ENCODE measurements at places on chromosomes 7 and 10.

GRCh38 chr7:103918631-103919271 lies 70.7 kb downstream of the RELN start:
- H3K4me1 ChIP-seq, result no peaks in the 10 kb centered on the region
- H3K27ac ChIP-seq, result no peak overlapping the region
- no peaks in the 10 kb centered on the region for H3K27me3 ChIP-seq
- DNase-seq, result no peak
- no peak overlapping the region for H3K4me3 ChIP-seq
- no peaks in the 10 kb centered on the region for H3K36me3 ChIP-seq

DNA sequence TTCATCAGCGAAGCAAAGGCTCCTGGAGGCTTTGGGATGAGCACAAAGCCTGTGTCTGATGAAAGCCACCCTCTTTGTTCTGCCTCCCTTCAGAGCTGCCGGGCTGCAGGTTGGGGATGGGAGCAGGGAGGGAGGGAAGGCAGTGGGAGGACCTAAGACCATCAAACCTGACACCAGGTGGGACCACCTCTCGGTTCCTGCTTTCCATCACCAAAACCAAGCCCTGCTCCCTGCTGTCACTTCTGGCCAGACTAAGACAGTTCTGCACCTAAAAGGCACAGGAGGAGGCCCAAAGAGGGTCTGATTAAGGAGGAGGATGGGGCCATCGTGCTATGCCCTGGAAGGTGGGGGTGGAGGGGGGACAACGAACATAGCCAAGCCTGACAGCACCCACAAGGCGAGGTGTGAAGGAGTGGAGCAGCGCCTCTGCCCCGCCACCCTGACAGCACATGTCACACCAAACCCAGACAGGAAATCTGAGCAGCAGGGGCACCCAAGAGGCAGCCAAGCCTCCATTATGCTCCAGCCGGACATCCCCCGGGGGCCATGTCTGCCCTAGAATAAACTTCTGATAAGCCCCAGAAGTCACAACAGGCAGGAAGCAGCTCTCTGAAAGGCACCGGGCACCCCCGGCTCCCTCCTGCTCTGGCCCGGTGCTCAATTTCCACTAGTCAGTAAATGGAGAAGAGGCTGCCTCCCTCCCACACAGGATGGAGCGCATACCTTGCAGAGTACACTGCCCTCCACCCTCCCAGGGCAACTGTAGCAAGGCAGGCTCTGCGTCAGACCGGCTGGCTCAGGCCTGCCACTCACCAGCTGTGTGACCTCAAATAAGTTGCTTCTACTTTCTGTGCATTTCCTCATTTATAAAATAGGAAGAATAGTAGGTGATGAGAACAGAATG lies 48.9 kb downstream of the DLG5 start:
- peak; percentile 81 for DNase-seq
- H3K27ac ChIP-seq, result peak overlapping the region; percentile 92
- peaks cover 73% of the 10 kb centered on the region for H3K4me1 ChIP-seq

GRCh38 chr7:45917658-45918057 lies 3.4 kb downstream of the IGFBP3 start:
- no peak overlapping the region for H3K4me3 ChIP-seq
- DNase-seq, result peak; percentile 75
- H3K4me1 ChIP-seq, result peaks cover 10% of the 10 kb centered on the region
- peaks cover 16% of the 10 kb centered on the region for H3K27me3 ChIP-seq
- H3K36me3 ChIP-seq, result no peaks in the 10 kb centered on the region
- H3K27ac ChIP-seq, result no peak overlapping the region

GRCh38 chr10:48611133-48611532 lies 6.3 kb upstream of the ARHGAP22 start:
- peaks cover 3% of the 10 kb centered on the region for H3K27me3 ChIP-seq
- H3K27ac ChIP-seq, result no peak overlapping the region
- DNase-seq, result no peak
- H3K36me3 ChIP-seq, result no peaks in the 10 kb centered on the region
- peaks cover 3% of the 10 kb centered on the region for H3K4me1 ChIP-seq

GRCh38 chr7:28390426-28390825 lies 21.9 kb upstream of the CREB5 start:
- no peaks in the 10 kb centered on the region for H3K4me1 ChIP-seq
- no peak for DNase-seq
- H3K4me3 ChIP-seq, result no peak overlapping the region
- peaks cover 3% of the 10 kb centered on the region for H3K27me3 ChIP-seq
- no peaks in the 10 kb centered on the region for H3K36me3 ChIP-seq
- H3K27ac ChIP-seq, result no peak overlapping the region

DNA sequence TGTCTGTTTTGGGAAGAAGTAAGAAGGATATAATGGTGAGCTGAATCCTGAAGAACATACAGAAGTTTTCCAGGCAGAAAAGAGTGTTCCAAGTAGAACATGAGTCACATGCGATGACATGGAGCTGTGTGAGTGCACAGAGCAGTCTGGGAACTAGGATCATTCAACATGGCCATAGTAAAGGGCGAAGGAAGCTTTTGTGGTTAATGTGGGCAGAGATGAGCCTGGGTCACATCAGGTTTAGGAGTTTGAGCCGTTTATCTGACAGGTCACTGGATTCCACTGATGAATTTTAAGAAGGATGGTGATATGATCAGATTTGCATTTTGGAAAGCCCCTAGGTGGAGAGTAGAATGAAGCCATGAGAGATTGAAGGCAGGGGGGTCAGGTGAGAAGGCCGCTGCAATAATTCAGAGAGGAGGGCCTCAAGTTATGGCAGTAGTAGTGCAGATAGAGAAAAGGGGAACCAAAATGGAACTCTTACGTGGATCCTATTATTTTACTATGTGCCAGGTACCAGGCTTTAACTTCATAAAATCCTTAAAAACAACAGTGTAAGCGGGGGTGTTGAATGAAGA lies 171.3 kb downstream of the RNLS start:
- no peaks in the 10 kb centered on the region for H3K4me1 ChIP-seq
- H3K36me3 ChIP-seq, result no peaks in the 10 kb centered on the region
- no peak overlapping the region for H3K27ac ChIP-seq
- no peak for DNase-seq
- H3K4me3 ChIP-seq, result no peak overlapping the region
- no peaks in the 10 kb centered on the region for H3K27me3 ChIP-seq

DNA sequence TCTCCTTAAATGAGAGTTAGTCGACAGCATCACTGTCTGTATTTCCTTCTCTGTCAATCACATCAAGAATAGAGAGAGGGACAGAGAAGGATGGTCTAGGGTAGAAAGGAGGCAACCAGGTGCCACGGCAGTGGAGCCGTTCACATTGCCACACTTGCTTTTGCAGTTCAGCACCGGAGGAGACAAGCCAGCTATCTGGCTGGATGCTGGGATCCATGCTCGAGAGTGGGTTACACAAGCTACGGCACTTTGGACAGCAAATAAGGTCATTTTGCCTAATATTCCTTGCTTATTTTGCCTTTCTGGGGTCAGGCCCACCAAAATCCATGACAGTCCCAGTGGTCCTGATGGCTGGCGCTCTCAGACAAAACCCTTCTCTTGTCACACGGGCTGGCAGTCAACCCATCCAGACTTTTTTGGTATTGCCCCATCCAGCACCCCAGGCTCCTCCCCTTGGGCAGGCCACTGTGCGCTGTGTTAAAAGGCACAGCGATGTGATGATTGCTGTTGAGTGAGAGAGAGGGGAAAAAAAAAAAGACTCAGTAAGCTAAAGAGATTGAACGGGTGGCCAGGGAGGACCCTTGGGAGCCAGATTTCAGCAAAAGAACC lies 8.4 kb downstream of the CPA2 start:
- H3K4me3 ChIP-seq, result no peak overlapping the region
- peaks cover 4% of the 10 kb centered on the region for H3K4me1 ChIP-seq
- no peak for DNase-seq
- H3K27ac ChIP-seq, result no peak overlapping the region
- no peaks in the 10 kb centered on the region for H3K36me3 ChIP-seq

GRCh38 chr10:106900016-106900652 lies 264.4 kb downstream of the SORCS1 start:
- H3K4me3 ChIP-seq, result no peak overlapping the region
- no peak overlapping the region for H3K27ac ChIP-seq
- no peaks in the 10 kb centered on the region for H3K4me1 ChIP-seq
- H3K36me3 ChIP-seq, result no peaks in the 10 kb centered on the region
- no peak for DNase-seq

DNA sequence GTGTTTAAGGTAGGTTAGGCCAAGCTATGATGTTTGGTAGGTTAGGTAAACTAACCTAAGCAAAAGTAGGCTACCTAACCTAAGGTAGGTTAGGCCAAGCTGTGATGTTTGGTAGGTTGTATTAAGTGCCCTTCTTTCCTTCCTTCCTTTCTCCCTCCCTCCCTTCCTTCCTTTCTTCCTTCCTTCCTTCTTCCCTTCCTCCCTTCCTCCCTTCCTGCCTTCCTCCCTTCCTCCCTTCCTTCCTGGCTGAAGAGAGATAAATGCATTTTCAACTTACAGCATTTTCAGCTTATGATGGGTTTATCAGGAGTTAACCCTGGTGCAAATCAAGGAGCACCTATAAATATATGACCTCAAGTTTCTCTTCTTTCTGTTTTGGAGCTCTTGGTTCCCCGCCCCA lies 56.2 kb downstream of the SND1 start:
- H3K4me3 ChIP-seq, result no peak overlapping the region
- DNase-seq, result no peak
- peaks cover 63% of the 10 kb centered on the region for H3K36me3 ChIP-seq
- no peaks in the 10 kb centered on the region for H3K27me3 ChIP-seq
- no peak overlapping the region for H3K27ac ChIP-seq

DNA sequence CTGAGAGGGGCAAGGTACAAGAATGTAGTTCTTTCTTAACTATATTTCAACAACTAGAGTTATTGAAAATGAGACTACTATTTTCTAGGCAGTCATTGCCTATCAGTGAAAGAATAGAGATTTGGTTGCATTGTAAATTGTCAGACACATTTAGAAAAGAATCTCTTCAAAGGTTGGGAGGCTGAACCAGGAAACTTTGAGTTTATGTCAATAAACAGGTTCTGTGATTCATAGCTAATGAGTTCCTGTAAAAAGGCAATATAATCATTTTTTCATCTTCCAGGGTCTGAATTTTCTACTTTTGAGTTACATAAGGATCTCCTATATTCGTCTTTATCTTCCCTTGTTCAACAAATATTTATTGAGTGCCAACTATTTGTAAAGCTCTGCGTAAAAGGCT lies 47.1 kb downstream of the MAGI2 start:
- H3K27me3 ChIP-seq, result no peaks in the 10 kb centered on the region
- no peak for DNase-seq
- H3K27ac ChIP-seq, result no peak overlapping the region
- H3K4me1 ChIP-seq, result no peaks in the 10 kb centered on the region
- H3K36me3 ChIP-seq, result no peaks in the 10 kb centered on the region

All from natural killer cell (primary cell).